Left renal cortex interstitium (tissue), 4 donors: ENCODE measurements at places on chromosomes 4 and X.
A peak's percentile ranks its signal among the peaks of the same experiment; 100 is the strongest.

DNA sequence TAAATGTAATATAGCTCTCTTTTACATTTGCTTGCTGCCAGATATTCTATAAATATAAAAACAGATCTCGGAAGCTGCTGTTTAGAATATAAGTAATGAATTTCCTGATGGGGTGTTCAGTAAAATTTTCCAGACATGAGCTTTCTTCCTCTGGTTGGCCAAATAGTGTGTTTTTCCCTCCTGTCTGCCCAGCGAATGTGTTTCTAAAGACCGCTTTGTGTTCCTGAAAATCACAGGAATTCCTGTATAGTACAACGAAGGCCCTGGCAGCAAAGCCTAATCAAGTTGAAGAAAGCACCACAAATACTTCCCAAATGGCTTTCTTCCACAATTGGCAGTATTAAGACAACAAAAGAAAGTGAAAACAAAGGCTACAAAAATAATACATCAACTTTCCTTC is 494.1 kb downstream of the INPP4B start:
- no peak for DNase-seq

DNA sequence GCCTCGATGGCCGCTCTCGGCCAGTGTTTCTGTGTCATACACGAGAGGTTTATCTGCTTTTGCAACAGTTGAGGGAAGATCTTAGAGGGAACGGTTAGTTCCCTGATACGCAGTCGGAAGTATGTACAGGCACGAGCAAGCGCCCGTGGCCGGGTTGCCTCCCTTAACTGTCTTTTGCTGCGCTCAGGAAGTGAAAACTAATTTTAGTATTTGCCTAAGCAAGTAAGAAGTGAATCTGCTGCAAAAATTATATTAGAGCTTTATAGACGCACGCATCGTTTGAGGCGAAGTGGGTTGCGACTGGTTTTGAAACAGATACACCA is 695 bp downstream of the MTM1 start:
- no peak for DNase-seq

DNA sequence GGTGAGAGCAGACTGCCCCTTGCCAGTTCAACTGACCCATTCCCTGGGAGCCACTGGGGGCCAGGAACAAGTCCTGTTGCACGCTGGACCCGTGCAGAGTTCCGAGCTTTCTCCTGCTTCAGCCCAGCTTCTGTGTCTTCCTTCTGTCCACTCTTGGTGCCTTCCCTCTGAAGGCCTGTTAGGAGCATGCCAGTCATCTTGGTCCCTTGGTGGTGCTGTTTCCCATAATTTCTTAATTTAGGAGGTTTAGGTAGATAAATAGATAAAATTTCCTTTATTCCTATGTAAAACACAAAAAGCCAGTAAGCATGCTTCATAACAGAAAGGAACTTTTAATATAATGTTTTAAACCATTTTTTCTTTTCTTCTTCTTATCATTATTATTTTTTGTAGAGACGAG is 672.7 kb downstream of the CCSER1 start:
- no peak for DNase-seq

DNA sequence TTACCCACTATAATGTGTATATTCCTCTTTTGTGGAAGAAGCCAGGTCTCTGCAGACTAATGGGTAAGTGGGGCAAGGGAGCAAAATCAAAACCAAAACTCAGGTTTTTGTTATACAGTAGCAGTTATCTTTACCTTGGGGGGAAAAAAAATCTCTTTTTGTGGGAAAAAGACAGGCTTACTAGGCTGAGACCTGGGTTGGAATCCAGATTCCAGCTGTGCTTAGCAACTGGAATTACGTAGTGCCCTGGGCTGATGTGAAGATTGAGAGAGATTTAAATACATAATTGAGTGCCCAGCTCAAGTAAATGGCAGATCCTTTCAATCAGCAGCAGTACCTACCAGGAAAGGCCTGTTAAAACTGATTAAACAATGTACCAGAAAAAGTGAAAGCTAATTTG is 15.4 kb upstream of the SCD5 start:
- DNase-seq: no peak

- no peak for DNase-seq
These were observed 51.4 kb downstream of the ATOH1 start for GRCh38 chr4:93879919-93880318.

- no peak for DNase-seq
These were observed 125.9 kb upstream of the KLHL4 start for GRCh38 chrX:87391742-87392141.

GRCh38 chrX:81195712-81196111 is 6.0 kb downstream of the HMGN5 start:
- DNase-seq: peak; percentile 19

DNA sequence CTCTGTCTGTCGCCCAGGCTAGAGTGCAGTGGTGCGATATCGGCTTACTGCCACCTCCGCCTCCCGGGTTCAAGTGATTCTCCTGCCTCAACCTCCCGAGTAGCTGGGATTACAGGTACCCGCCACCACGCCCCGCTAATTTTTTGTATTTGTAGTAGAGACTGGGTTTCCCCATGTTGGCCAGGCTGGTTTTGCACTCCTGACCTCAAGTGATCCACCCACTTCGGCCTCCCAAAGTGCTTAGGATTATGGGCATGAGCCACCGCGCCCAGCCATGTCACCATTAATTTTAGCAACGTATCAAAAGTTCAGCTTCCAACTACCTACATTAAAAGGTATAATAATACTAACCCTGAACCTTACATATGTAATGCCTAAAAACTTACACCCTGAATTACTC is 940 bp upstream of the UTP3 start:
- DNase-seq: no peak

GRCh38 chr4:7193030-7193958 is 956 bp downstream of the SORCS2 start:
- DNase-seq: no peak

DNA sequence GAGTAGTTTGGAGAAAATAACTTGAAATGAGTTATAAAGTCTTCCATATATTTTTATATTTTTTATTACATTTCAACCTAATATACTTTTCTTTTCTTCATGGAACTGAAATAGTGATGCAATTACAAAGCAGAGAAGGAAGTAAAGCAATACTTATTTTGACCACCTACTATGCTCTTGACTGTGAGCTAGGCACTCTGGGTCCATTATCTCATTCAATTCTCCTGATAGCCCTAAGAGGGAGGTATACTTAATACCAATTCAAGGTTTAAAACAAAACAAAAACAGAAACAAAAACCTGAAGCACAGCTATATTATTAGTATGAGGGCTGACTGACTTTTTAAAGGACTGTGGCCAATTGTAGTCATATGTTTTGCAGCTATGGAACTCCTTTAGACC is 193.5 kb downstream of the MAD2L1 start:
- DNase-seq: no peak

DNA sequence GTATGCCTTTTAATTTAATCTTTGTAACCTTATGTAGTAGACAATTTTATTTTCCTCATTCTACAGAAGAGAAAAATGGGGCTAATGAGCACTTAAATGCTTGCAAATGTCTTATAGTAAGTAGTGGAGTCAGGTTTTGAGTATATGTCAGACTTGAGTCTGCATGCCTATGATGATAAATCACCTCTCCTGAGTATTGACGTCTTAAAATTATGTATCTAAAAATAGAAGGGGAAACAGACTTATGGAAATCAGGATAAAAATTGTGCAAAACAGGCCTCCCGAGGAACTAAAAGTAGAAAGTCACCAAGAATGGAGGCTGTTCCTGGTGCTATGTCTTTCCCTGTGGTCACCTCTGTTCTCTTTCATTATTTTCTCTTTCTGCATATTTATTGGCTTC is 92.7 kb downstream of the STIM2 start:
- DNase-seq: no peak

DNA sequence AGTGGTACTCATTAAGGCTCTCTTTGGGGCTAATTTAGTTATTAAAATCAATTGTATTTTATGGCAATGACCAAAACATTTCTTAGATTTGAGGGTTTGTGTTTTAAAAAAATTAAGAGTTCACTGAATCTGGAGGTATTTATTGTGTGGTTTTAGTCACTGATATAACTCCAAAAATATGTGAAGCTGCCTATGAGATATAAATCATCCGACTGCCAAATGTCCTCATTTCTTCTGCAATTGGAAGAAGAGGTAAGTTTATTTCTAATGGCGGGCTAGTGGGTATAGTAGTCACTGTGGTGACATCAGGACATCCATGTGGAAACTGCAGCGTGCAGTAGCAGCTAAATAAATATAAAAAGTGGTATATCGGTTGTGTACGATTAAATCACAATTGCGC is 205.5 kb downstream of the MID1 start:
- DNase-seq: no peak

- peak; percentile 15 for DNase-seq
These were observed 133.0 kb downstream of the MAD2L1 start for GRCh38 chr4:119933606-119934005.

GRCh38 chr4:93351846-93352245 is 476.7 kb upstream of the ATOH1 start:
- DNase-seq: no peak

- peak; percentile 32 for DNase-seq
These were observed 722 bp downstream of the NAAA start for GRCh38 chr4:75939890-75940691.

GRCh38 chr4:61162116-61162515 is 38.0 kb upstream of the ADGRL3 start:
- no peak for DNase-seq

DNA sequence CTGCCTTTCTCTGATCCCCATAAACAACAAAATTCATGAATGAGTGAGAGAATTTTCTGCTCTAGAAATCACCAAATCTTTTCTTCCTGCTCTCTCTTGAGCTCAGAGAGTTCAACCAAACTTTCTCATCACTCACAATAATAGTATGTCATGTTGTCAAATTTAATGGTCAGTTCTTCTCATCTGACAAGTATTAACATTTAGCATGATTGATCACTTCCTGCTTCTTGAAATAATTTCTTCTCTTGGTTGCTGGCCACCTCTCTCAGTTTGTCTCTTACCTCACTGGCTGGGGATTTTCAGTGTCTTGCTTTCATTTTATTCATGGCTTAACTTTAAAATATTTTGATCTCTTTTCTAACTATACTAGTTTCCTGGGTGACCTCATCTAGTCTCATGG is 25.5 kb upstream of the FGF5 start:
- DNase-seq: no peak

DNA sequence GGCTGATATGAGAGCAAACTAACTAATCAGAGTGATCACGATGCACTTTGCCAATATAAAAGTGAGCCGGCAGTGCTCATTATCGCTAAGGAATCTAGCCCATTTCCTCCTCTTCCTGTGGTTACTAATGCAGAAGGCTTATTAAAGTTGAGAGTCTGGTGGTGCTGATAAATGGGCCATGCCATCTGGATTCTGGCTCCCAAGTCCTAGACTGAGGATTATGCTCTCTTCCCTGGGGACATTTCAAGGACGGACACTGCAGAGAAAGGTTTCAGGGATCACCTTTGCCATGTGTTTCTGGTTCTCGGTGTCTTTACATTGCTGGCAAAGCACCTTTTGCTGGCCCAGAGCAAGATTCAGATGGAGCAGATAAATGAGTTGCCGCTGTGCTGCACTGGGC is 85.3 kb downstream of the RTL5 start:
- DNase-seq: no peak

- no peak for DNase-seq
These were observed 69.6 kb upstream of the APOOL start for GRCh38 chrX:84933956-84934556.

GRCh38 chr4:101276661-101277060 is 70.7 kb downstream of the PPP3CA start:
- no peak for DNase-seq

GRCh38 chr4:150297861-150298474 is 219.7 kb downstream of the DCLK2 start:
- peak; percentile 34 for DNase-seq

DNA sequence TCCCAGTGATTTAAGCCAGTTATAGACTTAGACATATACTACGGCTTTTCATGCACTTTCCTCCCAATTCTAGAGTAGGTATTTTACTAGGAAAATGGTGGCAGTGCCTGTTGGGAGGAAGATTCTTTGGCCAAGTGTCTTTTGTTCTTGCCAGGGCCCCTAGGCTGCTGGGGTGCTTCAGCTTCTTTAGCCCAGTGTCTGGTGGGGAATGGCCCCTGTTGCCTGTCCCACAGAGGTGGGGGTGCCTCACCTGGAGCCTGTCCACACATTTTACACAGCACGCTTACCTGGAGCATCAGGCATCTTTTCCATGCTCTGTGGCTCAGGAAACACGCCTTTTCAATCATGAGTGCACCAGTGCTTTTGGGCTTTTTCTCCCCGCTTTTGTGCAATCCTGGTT is 33.2 kb upstream of the MSANTD1 start:
- no peak for DNase-seq

DNA sequence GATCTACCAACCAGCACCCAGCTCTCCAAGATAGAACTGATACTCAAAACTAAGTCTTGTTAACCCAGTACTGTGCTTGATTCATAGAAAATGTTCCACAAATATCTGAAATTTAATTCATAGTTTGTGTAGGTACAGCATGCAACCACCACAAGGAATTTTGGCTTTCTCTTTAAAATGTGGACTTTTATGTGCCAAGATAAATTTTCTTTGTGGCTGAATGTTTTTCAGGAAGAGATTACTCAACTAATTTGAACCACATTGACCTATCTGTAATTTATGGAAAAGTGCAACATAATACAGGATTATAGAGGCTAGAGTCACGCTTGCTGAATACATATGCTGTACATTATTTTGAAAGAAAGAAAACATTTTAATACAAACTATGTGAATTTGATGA is 730.8 kb downstream of the IL1RAPL1 start:
- no peak for DNase-seq

- no peak for DNase-seq
These were observed 46.1 kb upstream of the FAM9C start for GRCh38 chrX:13090339-13091110.

GRCh38 chr4:41015016-41015675 is 199.2 kb downstream of the APBB2 start:
- DNase-seq: no peak

DNA sequence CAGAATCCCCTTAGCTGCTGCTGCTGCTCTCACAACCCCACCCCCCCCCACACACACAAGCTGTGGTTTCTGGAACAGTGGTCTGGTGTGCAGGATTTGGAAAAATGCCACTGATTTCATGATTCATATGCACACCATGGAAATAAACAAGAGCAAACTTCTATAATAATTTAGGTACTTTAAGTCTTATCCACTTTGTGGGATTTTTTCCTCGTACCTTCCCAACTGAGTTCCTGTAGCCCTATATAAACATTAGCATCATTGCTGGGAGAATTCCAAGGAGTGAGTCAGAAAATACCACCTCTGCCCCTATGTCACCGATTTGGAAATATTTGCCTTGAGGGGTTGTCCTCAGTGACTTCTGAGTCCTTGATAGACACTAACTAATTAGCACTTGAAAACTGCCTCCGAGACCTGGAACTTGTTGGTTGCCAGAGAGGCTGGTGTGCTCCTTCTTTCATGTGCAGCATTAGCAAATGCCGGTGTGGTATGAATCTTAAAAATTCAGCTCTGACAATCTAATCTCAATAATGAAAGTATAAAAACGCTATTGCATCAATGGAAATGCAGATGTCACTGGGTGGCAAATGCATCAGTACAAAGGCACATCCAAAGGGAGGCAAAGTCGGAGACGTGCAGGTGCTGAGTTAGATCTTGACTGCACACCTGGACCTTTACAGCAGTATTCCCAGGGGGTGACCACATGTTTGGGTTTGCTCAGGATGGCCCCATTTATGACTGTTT is 61.8 kb downstream of the CPE start:
- DNase-seq: no peak
